Heart right ventricle (tissue), 16 donors: ENCODE measurements at places on chromosomes 5 and 9. TPM values are rescaled to one million over a fixed set of nuclear protein-coding genes. Genes with fewer than 3 reads are reported as not detected.
A peak's percentile ranks its signal among the peaks of the same experiment; 100 is the strongest.

DNA sequence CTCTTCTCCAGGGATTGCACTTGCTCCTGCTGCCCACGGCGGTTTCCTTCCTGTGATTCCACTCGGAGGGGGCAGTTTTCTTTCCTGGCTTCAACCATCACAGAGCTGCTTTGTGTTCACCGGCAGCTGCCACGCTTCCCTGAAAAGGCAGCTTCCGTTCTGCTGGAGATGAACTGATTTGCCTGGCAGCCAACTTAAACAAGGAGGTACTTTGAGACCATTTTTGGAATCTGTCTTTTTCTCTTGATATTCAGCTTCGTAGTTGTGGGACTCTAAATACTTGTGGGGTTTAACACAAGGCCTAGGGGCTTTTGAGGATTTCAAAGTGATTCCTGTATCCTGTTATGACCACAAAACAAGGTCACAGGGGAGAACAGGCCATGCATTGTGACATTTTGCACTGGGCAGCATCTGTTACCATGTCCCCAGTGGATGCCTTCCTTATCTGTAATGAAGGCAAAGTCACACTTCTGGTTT, 192.0 kb downstream of the MTRR start:
- no peaks in the 10 kb centered on the region for H3K4me1 ChIP-seq
- DNase-seq = no peak
- H3K4me3 ChIP-seq = no peak overlapping the region
- no peaks in the 10 kb centered on the region for H3K36me3 ChIP-seq
- no peak overlapping the region for H3K27ac ChIP-seq

- H3K4me3 ChIP-seq = no peak overlapping the region
- no peak for DNase-seq
- H3K36me3 ChIP-seq = no peaks in the 10 kb centered on the region
- H3K4me1 ChIP-seq = no peaks in the 10 kb centered on the region
- no peak overlapping the region for H3K27ac ChIP-seq
These were observed 130.6 kb downstream of the CACNA1B start for GRCh38 chr9:138007918-138008841.

GRCh38 chr5:67089200-67089725, 107.3 kb downstream of the CD180 start:
- no peak for DNase-seq
- no peaks in the 10 kb centered on the region for H3K27me3 ChIP-seq
- peaks cover 5% of the 10 kb centered on the region for H3K36me3 ChIP-seq
- no peak overlapping the region for H3K4me3 ChIP-seq
- H3K4me1 ChIP-seq = peaks cover 53% of the 10 kb centered on the region

SPINK7 gene
- total RNA-seq = not detected

DNA sequence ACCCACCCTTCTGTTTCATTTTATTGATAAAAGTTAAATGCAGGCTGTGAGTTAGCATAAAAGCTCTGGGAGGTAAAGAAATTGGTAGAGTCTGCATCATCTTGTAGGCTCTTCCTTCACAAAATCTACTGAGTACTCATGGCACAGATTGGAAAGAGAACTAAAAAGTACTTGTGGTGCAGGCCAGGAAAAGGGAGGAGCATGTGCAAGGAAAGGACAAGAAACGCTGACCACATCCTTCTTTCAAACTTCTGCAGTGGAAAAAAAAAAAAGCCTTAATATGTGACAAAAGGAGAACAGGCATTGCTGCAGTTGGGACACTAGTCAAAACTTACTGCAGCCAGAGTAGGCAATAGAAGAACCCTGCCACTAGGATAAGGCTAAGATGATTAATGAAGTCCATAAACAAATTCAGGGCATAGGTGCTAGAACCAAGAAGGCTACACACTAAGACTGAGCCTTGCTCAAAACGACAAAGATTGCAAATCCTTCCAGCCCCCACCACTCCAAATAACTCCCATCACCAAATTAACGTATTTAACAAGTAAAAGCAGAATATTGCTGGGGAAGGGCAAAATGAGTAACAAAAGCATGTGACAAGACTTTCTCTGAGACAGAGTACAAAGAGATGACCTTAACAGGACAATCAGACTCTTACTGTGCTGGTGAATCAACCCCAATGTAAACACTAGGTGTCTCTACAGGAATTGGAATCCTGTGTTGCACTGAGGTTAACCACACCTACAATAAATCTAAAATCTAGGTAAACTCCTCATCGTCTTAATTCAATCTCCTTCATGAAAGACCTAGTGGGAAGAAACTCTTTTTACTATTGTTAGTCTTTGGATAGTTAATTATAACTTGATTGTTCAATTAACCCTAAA, 1024.8 kb downstream of the TLE1 start:
- H3K27me3 ChIP-seq = no peaks in the 10 kb centered on the region
- H3K36me3 ChIP-seq = no peaks in the 10 kb centered on the region
- no peak overlapping the region for H3K4me3 ChIP-seq
- DNase-seq = no peak

DNA sequence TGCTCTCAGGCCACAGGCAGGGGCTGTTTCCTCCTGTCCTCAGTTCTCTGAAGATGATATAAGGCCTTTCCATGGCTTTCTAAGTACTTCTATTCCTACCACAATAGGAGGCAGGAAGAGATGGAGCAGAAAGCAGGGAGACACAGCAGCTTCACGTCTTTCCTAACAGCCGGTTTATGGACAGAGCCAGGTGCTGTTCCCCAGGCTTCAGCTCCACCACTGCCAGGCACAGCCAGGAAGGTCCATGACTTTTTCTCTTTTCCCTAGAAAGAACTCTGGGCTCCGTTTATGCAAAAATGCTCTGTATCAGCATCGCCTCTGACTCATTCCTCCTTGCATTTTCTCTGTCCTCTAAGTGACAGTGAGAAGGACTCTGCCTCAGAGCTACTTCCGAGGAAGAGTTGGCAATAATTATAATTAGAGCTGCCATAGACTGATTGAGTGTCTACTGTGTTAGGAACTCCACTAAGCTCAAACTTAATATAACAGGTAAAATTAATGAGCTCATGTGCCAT, 478.5 kb downstream of the RASEF start:
- H3K36me3 ChIP-seq = no peaks in the 10 kb centered on the region
- no peak overlapping the region for H3K27ac ChIP-seq
- no peak for DNase-seq
- H3K27me3 ChIP-seq = no peaks in the 10 kb centered on the region
- H3K4me1 ChIP-seq = no peaks in the 10 kb centered on the region

IL5 gene
- total RNA-seq = not detected

KCNMB1 gene
- total RNA-seq = 1.5 TPM

DNA sequence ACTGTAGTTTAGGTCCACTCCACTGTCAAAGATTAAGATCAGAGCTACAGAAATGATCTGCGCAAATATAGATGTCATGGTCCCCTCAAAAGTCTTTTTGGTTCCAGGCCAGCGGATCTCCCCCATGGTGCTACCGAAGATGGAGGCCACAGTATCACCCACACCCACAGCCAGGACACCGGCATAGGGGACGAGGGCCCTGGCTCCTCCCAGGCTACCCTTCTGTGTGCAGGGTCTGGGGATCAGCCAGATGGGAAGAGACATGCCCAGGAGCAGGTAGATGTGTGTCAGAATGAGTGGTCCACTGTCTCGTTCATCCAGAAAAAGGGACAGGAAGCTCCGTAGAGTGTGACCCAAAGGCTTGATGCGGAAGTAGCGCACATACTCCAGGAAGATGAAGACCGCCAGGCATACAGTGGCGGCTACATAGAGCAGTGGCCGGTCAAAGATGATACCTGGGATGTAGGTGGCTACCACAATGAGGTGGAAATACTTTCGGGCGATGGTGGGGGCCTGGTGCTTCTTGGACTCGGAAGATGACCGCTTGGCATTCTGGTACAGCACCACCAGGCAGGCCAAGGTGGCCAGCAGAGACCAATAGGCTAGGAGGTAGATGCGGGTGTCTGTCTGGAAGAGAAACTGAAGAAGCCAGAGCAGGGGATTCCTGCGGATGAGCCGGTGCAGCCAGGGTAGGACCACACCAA, 1.5 kb downstream of the DOLK start:
- no peak overlapping the region for H3K27ac ChIP-seq
- no peak for DNase-seq
- no peaks in the 10 kb centered on the region for H3K27me3 ChIP-seq

GRCh38 chr5:173751266-173751600, 134.8 kb upstream of the BOD1 start:
- no peaks in the 10 kb centered on the region for H3K27me3 ChIP-seq
- no peak for DNase-seq
- H3K27ac ChIP-seq = no peak overlapping the region
- no peak overlapping the region for H3K4me3 ChIP-seq
- H3K4me1 ChIP-seq = no peaks in the 10 kb centered on the region

DNA sequence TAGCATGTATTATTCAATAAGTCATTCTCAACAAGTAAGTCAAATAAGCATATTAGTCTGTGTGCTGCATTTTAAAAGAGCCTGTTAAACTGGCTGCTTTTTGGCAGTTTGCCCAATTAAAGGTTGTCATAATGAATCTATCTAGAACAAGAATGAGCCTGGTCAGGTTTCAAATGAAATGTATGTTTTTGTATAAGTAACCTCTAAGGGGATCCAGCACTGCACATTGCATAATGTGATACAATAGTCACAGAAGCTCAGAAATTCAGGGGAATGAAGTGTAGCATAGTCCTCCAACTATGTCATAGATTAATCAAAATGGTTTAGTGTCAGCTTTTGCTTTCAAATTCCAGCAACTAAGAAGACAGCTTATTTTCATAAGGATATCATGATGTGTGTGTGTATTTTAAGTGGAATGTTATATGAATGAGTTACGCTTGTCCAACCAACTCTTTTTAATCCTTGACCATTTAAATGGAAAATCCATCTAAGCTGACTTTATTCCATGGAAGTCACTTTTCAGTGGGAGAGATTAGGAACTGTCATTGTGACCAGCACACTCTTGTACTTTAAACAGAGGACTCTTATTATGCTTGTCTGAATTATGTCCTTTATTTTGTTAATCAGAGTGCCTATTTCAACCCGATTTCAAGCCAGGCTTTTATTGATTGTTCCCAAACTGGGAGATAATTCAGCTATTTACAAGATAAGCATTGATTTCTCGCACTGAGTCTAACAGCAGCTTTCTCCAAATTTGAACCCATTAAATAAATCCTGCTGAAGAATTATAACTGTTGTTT, 283.9 kb upstream of the ADAMTSL1 start:
- no peak for DNase-seq
- no peaks in the 10 kb centered on the region for H3K36me3 ChIP-seq
- H3K4me3 ChIP-seq = no peak overlapping the region
- H3K27ac ChIP-seq = no peak overlapping the region
- no peaks in the 10 kb centered on the region for H3K27me3 ChIP-seq

ANKRD31 gene
- total RNA-seq = 0.05 TPM

GRCh38 chr5:80935811-80936385, 24.3 kb upstream of the RASGRF2 start:
- no peaks in the 10 kb centered on the region for H3K36me3 ChIP-seq
- H3K4me1 ChIP-seq = no peaks in the 10 kb centered on the region
- no peak for DNase-seq

DNA sequence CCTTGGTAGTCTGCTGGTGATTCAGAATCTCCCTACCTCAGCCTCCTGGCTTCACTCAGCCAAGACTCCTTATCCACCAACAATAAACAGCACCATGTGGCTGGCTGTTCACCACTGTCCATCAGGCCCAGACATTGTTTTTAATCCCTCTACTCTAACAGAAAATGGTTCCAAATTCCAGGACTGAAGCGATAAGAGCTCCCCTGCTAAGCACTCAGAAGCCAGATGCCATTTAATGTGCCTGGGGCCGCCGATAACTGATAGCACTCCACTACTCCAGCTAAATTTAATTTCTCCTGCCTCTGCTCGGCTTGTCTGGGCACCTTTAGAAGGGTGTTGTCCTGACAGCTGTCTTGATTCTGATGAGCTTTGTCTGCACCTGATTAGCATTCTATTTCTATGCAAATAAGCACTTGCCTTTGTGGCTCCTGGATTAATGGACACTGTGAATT, 47.1 kb downstream of the ZNF622 start:
- no peak overlapping the region for H3K27ac ChIP-seq
- H3K4me3 ChIP-seq = no peak overlapping the region
- peaks cover 5% of the 10 kb centered on the region for H3K4me1 ChIP-seq
- no peaks in the 10 kb centered on the region for H3K27me3 ChIP-seq
- no peaks in the 10 kb centered on the region for H3K36me3 ChIP-seq

PIK3R1 gene
- total RNA-seq = 133 TPM

DNA sequence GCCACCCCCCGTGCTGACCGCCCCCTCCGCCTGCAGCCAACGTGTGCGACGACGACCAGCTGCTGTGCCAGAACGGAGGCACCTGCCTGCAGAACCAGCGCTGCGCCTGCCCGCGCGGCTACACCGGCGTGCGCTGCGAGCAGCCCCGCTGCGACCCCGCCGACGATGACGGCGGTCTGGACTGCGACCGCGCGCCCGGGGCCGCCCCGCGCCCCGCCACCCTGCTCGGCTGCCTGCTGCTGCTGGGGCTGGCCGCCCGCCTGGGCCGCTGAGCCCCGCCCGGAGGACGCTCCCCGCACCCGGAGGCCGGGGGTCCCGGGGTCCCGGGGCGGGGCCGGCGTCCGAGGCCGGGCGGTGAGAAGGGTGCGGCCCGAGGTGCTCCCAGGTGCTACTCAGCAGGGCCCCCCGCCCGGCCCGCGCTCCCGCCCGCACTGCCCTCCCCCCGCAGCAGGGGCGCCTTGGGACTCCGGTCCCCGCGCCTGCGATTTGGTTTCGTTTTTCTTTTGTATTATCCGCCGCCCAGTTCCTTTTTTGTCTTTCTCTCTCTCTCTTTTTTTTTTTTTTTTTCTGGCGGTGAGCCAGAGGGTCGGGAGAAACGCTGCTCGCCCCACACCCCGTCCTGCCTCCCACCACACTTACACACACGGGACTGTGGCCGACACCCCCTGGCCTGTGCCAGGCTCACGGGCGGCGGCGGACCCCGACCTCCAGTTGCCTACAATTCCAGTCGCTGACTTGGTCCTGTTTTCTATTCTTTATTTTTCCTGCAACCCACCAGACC, 80.2 kb downstream of the NTNG2 start:
- H3K4me3 ChIP-seq = peak overlapping the region; percentile 62
- H3K27ac ChIP-seq = peak overlapping the region; percentile 78
- peaks cover 3% of the 10 kb centered on the region for H3K4me1 ChIP-seq
- DNase-seq = peak; percentile 41

GRCh38 chr5:91074615-91075014, 308.5 kb downstream of the ARRDC3 start:
- no peak for DNase-seq
- no peak overlapping the region for H3K4me3 ChIP-seq
- H3K27ac ChIP-seq = no peak overlapping the region

GRCh38 chr9:9498846-9499245, 1114.0 kb downstream of the PTPRD start:
- no peak for DNase-seq
- H3K4me1 ChIP-seq = no peaks in the 10 kb centered on the region
- H3K27ac ChIP-seq = no peak overlapping the region
- no peaks in the 10 kb centered on the region for H3K27me3 ChIP-seq
- H3K36me3 ChIP-seq = no peaks in the 10 kb centered on the region

- peaks cover 38% of the 10 kb centered on the region for H3K36me3 ChIP-seq
- no peak overlapping the region for H3K27ac ChIP-seq
- no peak overlapping the region for H3K4me3 ChIP-seq
- no peaks in the 10 kb centered on the region for H3K4me1 ChIP-seq
- no peaks in the 10 kb centered on the region for H3K27me3 ChIP-seq
- no peak for DNase-seq
These were observed 35.2 kb downstream of the CEP72 start for GRCh38 chr5:647311-647710.

CDX1 gene
- total RNA-seq = not detected

GRCh38 chr5:178469975-178470759, 120.0 kb downstream of the COL23A1 start:
- no peak for DNase-seq
- H3K27me3 ChIP-seq = no peaks in the 10 kb centered on the region
- H3K4me3 ChIP-seq = no peak overlapping the region
